Articular chondrocyte of knee joint (primary cell): ENCODE measurements at places on chromosomes 13 and 19. TPM values are rescaled to one million over a fixed set of nuclear protein-coding genes. Genes with fewer than 3 reads are reported as not detected.

ZSCAN1 gene
- total RNA-seq, result 0.11 TPM in 1 of 2 replicates, not detected in the other

POU2F2 gene
- total RNA-seq, result 0.39 and 0.65 TPM in 2 replicates

ENOX1 gene
- total RNA-seq, result 0.65 and 1.2 TPM in 2 replicates

OR10H1 gene
- total RNA-seq, result not detected in 2 replicates

RXFP2 gene
- not detected in 2 replicates for total RNA-seq

ABCC4 gene
- 19.7 and 21.0 TPM in 2 replicates for total RNA-seq

MEIOSIN gene
- total RNA-seq, result not detected in 2 replicates

IGSF23 gene
- total RNA-seq, result 0.26 and 0.86 TPM in 2 replicates

CKM gene
- total RNA-seq, result 0.11 TPM in 1 of 2 replicates, not detected in the other

ACP5 gene
- total RNA-seq, result 0.39 and 0.54 TPM in 2 replicates

ERVV-1 gene
- total RNA-seq, result not detected in 2 replicates

ZNF560 gene
- 0.39 and 1.4 TPM in 2 replicates for total RNA-seq

FCHO1 gene
- total RNA-seq, result 0.39 and 0.43 TPM in 2 replicates

TPTE2 gene
- total RNA-seq, result not detected in 2 replicates

CASP14 gene
- total RNA-seq, result not detected in 2 replicates

RPL13A gene
- total RNA-seq, result 1,376 and 2,288 TPM in 2 replicates

KLK12 gene
- total RNA-seq, result not detected in 2 replicates

EGLN2 gene
- total RNA-seq, result 51.5 and 52.9 TPM in 2 replicates

CNN1 gene
- 1.0 and 1.1 TPM in 2 replicates for total RNA-seq

ZNF90 gene
- 2.0 and 2.5 TPM in 2 replicates for total RNA-seq

BRSK1 gene
- total RNA-seq, result 0.65 TPM in 2 replicates

CGB2 gene
- not detected in 2 replicates for total RNA-seq

SULT2A1 gene
- total RNA-seq, result not detected in 2 replicates

ZNF224 gene
- 35.7 and 37.9 TPM in 2 replicates for total RNA-seq

VSTM2B gene
- total RNA-seq, result not detected in 2 replicates

RASIP1 gene
- 0.91 and 1.3 TPM in 2 replicates for total RNA-seq
